ENCODE measurements at places on chromosomes 7 and 10. TPM values are rescaled to one million over a fixed set of nuclear protein-coding genes. Genes with fewer than 3 reads are reported as not detected.

ODAD2 gene
- 1.9 TPM for total RNA-seq

- DNase-seq, result no peak
These were observed 44.5 kb upstream of the PIK3CG start for GRCh38 chr7:106820321-106821217.

DNA sequence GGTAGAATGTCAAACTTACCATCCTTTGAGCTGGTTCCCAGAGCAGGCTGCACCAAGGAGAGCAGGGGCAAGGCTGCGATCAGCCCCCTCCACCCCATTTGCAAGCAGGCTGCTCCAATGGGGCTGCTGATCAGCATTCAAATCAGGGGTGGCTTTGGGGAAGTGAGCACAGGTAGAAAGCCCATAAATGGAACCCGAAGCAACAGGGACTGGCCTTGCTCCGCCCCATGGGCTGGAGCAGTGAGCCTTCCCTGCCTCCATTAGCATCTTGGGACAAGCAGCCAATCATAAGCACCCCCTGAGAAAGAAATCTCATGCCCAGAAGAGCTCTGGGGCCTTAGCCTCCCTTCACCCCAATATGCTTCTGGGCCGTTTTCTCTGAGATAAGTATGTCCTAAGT, 4.0 kb upstream of the PKD1L1 start:
- no peak for DNase-seq

DNA sequence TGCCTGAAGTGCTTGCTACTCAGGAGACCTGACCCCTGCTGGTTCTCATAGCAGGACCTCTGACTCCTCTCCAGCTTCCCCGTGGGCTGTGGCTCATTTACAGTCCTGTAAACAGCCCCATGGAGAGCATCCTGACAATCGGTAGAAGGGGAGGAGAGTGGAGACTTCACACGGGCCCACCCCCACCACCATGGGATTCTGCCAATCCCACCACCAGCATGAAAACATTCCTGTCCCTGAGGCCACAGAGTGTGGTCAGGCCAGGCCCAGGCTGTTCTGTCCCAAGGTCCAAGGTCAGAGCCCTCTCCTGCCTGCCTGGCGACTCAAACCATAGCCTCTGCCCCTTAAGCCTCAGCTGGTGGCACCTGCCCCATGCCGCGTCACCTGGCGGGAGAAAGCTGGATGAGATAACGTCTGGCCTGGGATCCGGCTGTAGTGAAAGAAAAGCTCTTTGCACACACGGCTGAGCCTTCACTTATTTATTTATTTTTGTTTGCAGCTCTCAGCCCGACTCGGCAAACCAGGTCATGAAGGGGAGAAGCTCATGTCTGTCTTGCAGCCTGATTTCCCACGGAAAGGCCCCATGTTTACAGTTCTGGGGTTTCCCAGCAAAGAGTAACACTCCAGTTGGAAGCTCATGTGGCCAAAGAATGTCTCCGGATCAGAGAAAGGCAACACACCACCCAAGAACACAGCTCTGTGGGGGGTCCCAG, 293.6 kb upstream of the ZMIZ1 start:
- no peak for DNase-seq

DNA sequence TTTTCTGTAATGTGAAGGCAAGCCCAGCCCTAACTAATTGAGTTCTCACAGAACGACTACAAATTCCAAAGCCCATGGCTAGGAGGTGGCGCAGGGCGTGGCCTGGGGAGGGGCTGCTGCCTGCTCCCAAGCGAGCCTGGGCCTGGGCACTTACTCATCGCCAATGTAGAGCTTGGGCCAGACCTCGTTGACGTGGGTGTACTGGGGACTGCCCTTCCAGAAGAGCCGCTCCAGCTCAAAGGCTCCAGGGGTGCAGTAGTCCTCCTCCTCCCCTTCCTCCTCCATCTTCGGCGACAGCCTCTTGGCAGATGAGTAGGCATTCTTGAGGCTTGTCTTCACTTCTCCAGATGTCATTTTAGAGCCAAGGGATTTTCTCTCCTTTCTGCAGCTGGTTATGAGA, 53.3 kb upstream of the SAMD8 start:
- no peak for DNase-seq

Measured in occipital lobe (tissue), 3 donors.